ENCODE measurements at places on chromosomes 6 and 20. TPM values are rescaled to one million over a fixed set of nuclear protein-coding genes. Genes with fewer than 3 reads are reported as not detected.

Gene GSTA3
- total RNA-seq: not detected

Gene TMEM217
- 1.2 TPM for total RNA-seq

Gene PLA2G7
- not detected for total RNA-seq

Gene PLG
- not detected for total RNA-seq

Gene ECT2L
- total RNA-seq: not detected

Gene KIF25
- total RNA-seq: 0.14 TPM

Gene ANKRD6
- 3.9 TPM for total RNA-seq

Gene DCBLD1
- total RNA-seq: 85.2 TPM

Gene TEAD3
- 8.9 TPM for total RNA-seq

Gene PTGIS
- total RNA-seq: 5.6 TPM

Gene SERPINB1
- 10.9 TPM for total RNA-seq

Gene RHAG
- total RNA-seq: not detected

Gene FAM209B
- total RNA-seq: not detected

Gene SNX21
- 34.7 TPM for total RNA-seq

Data from smooth muscle cell of the umbilical artery (primary cell).